ENCODE measurements at places on chromosomes 3 and 15.

DNA sequence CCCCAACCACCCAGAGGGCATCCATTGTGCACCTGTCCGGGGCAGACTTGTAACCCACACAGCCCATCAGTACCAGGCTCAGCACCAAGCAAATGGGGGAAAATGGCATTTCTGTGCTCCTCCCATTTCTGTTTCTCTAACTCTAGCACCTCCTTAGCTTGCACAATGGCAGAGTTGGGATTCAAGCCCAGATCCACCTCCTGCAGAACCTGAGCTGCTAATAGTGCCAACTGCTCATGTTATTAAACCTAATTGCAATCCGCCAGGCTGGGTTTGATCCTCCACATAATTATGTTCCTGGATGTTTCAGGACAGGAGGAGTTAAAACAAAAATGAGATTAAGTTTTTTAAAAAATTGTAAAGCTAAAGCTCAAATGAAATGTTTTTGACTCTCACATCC is 235.0 kb downstream of the OCA2 start:
- no peak for DNase-seq

DNA sequence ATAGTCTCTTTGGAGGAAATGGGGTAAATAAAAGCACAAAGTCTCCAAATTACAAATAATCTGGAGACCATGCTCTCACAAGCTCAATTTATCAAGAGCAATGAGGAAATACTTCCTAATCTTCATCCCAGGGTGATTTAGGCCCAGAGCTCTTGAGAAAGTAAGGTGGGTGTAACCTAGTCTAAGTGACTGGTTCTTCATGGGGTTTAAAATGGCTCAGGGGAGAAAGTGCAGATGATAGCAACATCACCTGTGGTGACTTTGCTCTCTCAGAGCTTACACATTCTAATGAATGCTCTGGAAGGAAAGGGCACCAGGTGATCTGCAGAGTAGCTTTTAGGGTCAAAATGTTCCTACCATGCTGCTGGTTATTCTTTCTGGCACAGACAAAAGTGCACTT is 118.4 kb upstream of the TP63 start:
- no peak for DNase-seq

- DNase-seq: no peak
Measured at GRCh38 chr15:31605467-31605931, 278.9 kb downstream of the KLF13 start.

DNA sequence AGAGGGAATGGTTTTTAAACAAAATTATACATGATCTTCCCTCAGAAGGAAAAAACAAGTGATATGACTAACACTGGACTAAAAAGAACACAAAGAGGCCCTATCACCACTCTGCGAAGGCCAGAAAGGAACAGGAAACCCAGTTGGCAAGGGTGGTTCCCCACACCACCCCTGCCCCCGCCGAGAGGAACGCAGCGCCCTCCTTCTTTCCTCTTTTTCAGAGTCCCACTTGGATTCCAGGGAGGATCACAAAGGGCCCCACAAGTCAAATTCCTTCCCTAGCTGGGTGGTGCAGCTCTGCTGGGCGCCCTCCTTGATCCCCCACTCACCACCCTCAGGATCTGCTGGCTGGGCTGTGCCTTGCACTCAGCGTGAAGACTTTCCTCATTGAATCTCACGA is 29.8 kb downstream of the PLA1A start:
- DNase-seq: no peak

DNA sequence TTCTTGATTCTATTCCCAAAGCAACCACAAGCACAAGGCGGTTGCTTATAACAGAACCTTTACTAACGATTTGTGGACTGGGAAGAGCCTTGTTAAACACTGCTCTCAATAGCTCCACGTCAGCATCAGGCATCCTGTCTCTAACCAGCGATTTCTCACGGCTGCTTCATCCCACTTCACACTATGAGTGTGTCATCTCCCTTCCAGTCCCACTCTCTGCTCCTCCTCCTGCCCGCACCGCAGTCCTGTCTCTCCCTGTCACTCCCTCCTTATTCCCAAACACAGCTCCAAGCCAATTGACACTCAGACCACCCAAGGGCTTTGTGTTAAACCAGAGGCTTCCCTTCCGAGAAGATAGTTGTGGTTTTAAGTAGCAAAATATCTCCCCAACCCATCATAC is 94.8 kb downstream of the ABHD5 start:
- no peak for DNase-seq

GRCh38 chr3:30286007-30286669 is 320.3 kb upstream of the TGFBR2 start:
- DNase-seq: no peak

GRCh38 chr3:14353502-14353901 is 48.9 kb upstream of the SLC6A6 start:
- no peak for DNase-seq

GRCh38 chr3:143822374-143822773 is 25.9 kb downstream of the SLC9A9 start:
- no peak for DNase-seq

DNA sequence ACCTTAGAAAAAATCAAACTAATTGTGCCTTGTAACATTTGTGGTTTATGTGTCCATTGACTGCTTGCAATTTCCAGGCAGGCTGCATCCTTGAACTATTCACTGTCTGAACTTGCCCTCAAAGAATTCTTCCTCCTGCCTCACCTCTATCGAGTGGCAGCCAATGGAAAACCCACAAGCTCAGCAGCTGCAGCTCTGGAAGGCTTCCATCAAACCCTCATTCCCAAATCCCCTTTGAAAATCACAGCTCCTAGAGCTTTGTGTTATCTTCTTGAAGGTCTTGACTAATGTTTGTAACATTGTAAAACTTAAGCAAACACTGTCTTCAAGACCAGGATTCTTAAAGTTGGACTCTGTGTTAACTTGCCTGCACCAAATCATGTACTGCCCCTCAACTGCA is 81.1 kb downstream of the FILIP1L start:
- DNase-seq: no peak

GRCh38 chr3:44326019-44326418 is 12.5 kb upstream of the TCAIM start:
- DNase-seq: no peak

GRCh38 chr3:66036586-66037148 is 2.1 kb downstream of the MAGI1 start:
- DNase-seq: no peak

DNA sequence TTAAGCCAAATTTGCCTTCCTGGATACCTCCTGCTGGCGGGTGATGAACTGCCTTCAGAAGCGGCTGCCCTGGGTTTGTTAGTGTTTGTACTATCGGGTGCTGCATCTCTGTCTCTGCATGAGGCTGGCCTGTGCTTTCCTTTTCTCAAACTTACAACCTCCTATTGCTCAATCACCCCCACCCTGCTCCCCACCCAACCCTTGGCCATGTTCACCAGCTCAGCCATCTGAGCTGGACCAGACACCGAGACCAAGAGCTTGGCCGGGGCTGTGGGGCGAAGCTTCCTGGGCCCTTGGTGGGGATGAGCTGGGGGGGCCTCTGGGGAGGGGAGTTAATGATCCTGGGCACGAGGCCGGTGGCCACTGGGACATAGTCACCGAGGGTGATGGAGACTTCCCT is 16.8 kb upstream of the FBLN2 start:
- DNase-seq: no peak

GRCh38 chr3:33269385-33269784 is 7.9 kb upstream of the FBXL2 start:
- no peak for DNase-seq

- no peak for DNase-seq
Measured at GRCh38 chr15:101372149-101372577, 77.1 kb upstream of the SNRPA1 start.

DNA sequence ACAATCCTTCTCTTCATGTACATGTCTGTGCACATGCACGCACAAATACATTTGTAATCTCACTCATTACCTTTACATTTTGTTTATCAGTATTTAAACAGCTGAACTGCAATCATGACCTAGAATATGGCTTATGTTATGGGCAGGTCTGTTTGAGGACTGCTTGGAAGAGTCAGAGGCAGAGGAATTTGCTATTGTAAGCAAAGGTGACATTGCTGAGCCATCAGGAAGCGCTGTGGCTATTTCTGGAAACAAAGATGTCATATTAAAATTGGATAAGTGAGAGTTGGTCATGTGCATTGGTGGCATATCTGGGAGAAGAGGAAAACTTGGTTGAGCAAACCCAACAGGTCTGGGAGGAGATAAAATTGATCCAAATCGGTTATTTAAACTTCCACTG is 41.6 kb downstream of the USF3 start:
- DNase-seq: no peak

GRCh38 chr15:65377105-65377975 is 462 bp downstream of the IGDCC3 start:
- DNase-seq: no peak

DNA sequence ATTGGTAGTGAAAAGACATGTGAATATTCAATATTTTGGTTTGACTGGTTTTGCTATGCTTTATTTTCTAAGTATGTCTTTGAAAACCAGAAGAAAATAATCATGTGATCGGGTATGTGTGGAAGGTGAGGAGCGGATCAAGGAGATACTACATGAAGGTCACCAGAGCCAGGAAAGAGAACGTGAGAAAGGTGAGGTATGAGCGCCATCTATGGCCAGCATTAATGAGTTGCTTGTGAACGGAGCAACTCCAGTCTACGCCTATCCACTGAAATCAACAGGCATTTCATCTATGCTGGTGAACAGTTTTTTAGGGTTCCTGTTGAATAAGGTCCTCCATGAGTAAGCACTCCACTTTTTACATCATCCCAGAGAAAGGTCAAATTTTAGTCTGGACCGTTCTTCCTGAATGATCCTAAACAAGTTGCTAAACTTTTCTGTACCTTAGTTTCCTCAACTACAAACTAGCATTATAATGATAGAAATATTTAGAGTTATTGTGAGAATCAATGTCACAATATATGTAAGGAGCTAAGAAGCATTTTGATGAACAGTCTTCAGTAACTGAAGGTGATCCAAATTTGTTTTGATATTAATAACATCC is 1435.2 kb upstream of the CADM2 start:
- DNase-seq: no peak

GRCh38 chr3:185205865-185206264 is 48.0 kb downstream of the EHHADH start:
- no peak for DNase-seq

- DNase-seq: no peak
Measured at GRCh38 chr3:12393894-12394293, 90.4 kb upstream of the TSEN2 start.

DNA sequence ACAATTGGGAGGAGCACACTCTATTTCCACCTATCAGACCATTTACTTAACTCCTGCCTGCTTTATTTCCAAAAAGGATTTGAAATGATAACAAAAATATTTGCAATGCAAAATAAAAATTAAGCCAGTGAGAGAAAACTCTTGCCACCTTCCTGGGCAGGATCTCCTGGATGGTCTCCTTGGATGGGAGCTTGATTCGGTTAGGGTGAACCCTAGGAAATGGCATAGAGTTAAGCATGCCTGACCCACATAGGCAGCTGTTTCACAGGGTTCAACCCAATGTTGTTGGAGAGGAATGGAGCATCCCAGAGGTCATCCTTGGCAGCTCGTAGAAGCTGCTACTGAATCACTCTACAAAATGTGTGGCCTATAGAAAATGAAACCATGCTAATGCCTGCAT is 83.8 kb downstream of the TGFBR2 start:
- DNase-seq: no peak

DNA sequence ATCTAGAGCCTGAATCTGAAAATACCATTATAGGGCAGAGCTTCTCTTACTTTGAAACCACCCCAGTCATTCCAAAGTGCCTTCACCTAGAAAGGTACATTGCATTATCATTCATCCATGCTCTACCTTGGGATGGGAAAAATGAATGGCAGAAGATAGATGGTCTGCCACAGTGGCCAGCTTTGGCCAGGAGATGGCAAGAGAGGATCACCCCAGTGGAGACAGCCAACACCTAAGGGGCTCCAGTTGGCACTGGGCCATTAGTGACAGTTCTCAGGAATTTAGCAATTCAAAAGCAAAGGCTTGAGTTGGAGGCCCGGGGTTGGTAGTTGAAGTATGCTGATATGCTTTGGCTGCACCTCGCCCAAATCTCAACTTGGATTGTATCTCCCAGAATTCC is 253.6 kb upstream of the MRPL3 start:
- DNase-seq: no peak

GRCh38 chr3:135757421-135757820 is 208.1 kb upstream of the PPP2R3A start:
- DNase-seq: no peak

DNA sequence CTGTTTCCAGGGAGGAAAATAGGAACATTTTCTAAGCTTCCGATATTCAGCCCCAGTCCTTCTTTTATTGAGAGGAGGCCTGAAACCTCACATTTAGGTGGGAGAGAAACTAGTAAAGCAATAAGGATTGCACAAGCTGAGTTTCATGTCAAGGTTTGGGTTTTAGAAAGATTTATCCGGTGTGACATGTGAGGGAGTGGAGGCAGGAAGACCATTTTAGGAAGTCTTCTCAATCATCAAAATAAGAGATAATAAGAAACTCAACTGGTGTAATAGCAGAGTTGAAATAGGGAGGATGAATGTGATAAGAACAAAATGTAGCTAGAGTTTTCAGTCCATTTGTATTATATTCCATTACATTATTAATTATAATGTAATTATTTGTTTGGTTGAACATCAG is 27.7 kb upstream of the CLDN16 start:
- DNase-seq: no peak

DNA sequence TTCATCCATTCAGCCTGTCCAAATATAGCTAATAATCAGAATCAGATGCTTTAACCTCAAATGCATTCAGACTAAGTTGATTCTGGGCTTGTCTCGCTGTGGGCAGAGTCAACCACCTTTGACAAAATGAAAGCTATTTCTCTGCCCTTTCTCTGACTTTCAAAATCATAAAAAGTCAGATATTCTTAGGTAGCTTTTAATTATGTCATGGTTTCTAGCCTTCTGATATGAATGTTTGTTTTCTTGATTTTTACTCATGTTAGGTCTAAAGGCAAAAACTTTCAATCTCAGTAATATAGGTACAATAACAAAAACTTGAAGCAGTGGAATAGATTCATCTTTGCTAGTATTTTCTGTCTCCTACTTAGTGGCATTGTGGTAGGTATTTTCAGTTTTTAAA is 25.3 kb upstream of the C15orf61 start:
- no peak for DNase-seq

GRCh38 chr3:11908981-11909698 is 62.5 kb upstream of the TAMM41 start:
- no peak for DNase-seq

GRCh38 chr15:49101536-49101935 is 53.9 kb downstream of the COPS2 start:
- DNase-seq: no peak

GRCh38 chr15:60009124-60009960 is 5.2 kb downstream of the FOXB1 start:
- no peak for DNase-seq

- no peak for DNase-seq
Measured at GRCh38 chr3:196463804-196464203, 31.6 kb upstream of the UBXN7 start.

DNA sequence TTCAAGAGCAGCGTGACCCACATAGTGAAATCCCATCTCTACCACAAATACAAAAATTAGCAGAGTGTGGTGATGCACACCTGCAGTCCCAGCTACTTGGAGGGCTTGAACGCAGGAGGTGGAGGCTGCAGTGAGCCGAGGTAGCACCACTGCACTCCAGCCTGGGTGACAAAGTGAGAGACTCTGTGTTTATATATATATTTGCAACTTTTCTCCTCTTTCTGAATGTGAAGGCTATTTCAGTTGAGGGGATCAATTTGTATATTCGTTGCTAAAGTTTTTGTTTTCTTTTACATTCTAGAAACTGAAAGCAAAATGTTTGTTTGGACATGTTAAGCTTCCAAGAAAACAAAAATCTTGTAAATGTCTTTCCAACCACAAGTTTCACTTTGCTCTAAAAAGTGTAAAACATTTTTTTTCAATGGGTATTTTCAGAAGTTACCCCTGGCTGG is 29.8 kb upstream of the FAM98B start:
- DNase-seq: no peak

Data from T-helper 2 cell (primary cell).